ENCODE measurements at places on chromosomes 16 and 17.

DNA sequence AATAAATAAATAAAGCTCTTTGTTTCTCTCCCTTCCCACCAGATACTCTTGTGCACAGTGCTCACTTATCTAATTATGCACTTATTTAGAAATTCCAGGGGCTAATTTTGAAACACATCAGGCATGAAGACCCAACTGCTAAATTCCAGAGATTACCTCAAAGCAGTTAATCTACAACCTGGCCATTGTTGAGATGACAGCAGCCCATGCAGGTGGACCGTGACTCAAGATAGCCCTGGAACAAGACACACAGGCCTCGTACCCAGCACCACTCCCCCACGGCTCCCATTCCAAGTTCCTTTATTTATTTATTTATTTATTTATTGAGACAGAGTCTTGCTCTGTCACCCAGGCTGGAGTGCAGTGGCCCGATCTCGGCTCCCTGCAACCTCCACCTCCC is 60.1 kb upstream of the NPEPPS start:
- no peak for DNase-seq

DNA sequence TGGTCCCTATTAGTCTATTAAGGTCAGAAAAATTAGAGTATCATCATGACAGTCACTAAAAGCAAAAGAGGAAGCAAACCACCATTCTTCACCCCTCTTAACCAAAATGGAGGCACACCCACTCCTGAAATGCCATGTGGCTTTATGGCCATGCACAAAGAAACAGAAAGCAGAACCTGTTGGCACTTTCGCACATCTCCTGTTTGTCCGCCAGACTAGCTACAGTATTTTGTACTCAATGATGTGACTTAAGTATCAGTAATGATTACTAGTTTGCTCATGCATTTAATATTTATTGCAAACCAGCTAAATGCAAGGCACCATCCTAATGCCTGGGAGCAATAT is 70.2 kb upstream of the GNAO1 start:
- DNase-seq, result no peak

GRCh38 chr17:45398800-45399199 is 33.9 kb downstream of the ARHGAP27 start:
- DNase-seq, result no peak

- DNase-seq, result no peak
Observed at GRCh38 chr16:10405386-10405939, 19.6 kb downstream of the ATF7IP2 start.

GRCh38 chr16:84423416-84423837 is 55.1 kb downstream of the ATP2C2 start:
- peak; percentile 63 for DNase-seq
